ENCODE measurements at places on chromosomes 2 and 18. TPM values are rescaled to one million over a fixed set of nuclear protein-coding genes. Genes with fewer than 3 reads are reported as not detected.

The ALK gene
- not detected for total RNA-seq

The DCC gene
- not detected for total RNA-seq

The RSAD2 gene
- total RNA-seq: 9.4 TPM

The UGT1A4 gene
- total RNA-seq: not detected

- DNase-seq: no peak
These were observed 199.4 kb upstream of the CDH20 start for GRCh38 chr18:61133783-61134182.

GRCh38 chr2:215737477-215737876 lies 275.9 kb downstream of the MREG start:
- no peak for DNase-seq

DNA sequence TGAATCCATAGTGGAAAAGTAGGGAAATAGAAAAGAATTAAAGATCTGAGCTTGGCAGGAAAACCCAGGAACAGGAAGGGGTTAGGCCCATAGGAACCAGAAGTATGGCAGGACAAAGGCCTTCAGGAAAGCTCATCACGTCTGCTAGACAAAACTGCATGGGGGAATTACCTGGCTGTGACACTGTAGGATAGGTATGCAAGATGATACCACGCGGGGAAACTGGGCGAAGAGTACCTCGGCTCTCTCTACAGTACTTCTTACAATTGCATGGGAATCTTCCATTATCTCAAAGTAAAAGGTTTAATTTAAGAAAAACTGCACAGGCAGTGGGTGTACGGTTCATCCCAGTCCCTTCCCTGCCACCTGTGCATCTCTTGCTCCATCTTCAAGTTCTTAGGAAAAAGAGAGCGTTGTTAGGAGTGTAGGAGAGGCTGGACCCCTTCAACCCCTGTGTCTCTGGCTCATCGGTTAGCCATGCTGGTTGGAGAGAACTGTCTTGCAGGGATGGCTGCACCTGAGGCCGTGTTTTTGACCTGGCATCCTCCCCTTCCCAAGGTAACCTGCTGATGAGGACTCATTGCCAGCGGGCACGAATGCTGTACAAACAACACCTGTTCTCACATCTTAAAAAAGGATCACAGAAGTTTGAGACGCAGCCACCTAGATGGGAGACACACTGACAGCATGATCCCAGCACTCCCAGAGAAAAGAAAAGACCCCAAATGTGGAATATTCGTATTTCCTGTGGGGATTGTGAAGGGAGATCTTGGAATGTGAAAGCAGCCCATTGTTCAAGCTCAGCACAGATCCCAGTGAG lies 120.5 kb upstream of the COPS8 start:
- DNase-seq: no peak

GRCh38 chr2:85878719-85879370 lies 9.9 kb downstream of the ST3GAL5 start:
- no peak for DNase-seq

DNA sequence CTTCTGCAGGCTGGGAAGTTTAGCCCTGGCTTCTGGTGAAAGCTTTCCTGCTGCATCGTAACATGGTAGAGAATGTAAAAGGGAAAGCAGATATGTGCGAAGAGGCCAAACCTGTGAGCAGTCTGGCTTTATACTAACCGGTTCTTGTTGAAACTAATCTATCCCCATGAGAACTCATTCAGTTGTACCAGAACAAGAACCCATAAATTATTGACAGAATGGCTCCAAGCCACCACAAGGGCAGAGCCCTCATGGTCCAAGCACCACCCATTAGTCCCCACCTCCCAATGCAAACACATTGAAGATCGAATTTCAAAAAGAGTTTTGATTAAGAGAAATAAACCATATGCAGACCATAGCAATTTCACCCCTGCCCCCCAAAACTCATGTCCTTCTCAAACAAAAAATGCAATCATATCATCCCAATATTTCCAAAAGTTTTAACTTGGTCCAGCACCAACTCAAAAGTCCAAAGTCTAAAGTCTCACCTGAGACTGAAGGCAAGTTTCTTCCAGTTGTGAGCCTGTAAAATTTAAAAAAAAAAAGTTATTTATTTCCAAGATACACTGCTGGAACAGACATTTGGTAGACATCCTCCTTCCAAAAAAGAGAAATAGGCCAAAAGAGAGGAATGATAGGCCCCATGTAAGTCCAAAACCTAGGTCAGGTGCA lies 318.9 kb downstream of the CNTNAP5 start:
- DNase-seq: no peak

DNA sequence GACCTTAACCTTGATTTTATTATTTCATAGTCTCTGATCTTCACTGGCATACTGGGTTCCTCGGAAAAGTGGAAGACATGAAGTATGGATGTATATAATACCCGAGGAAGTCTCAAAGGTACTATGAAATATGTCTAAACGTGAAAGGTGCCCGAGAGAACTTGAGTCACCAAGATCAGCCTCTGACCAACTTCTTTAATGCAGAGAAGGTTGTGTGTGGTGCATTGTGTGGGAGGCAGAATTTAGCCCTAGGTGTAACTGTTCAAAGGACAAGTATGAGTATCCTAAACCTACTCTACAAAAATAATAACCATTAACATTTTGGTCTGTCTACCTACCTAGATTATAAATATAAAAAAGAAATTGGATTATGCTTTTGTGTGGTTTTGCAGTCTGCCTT lies 36.1 kb downstream of the OSBPL6 start:
- no peak for DNase-seq

GRCh38 chr18:76993573-76993972 lies 139.0 kb downstream of the MBP start:
- no peak for DNase-seq

- no peak for DNase-seq
These were observed 52.8 kb downstream of the SLC35F5 start for GRCh38 chr2:113703386-113704299.
